ENCODE measurements at places on chromosomes 1 and 21.

DNA sequence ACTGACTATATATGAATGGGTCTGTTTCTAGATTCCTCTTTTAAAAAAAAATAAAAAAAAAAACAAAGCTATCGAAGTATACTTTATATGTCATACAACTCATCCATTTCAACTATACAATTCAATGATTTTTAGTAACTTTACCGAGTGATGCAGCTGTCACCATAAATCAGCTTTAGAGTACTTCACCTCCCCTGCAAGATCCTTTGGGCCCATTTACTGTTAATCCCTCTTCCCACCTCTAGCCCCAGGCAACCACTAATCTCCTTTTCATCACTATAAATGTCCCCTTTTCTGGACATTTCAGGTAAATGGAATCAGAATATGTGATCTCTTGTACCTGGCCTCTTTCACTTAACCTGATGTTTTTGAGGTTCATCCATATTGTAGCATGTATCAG lies 133.9 kb downstream of the PEX14 start:
- no peak for DNase-seq

GRCh38 chr1:98669355-98670296 lies 8.1 kb downstream of the SNX7 start:
- DNase-seq = no peak

- DNase-seq = peak; percentile 94
These were observed at the start of gene ATXN7L2 for GRCh38 chr1:109483672-109484518. ATXN7L2 (plus strand) TSS chr1:109483905; CDS start chr1:109483954, 49 bp downstream.

DNA sequence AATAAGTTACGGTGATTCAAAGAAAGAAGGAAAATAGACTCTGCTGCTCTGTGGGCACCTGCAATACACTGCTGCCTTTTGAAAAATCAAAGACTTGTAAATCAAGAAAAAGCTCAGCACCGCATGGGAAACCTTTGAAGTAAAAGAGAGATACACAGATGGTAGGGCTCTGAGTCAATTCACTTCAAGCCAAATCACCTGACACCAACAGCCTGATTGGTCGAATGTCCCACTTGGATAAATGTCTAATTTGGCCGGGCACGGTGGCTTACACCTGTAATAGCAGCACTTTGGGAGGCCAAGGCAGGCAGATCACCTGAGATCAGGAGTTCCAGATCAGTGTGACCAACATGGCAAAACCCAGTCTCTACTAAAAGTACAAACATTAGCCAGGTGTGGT lies 19.2 kb upstream of the RCAN3 start:
- peak; percentile 58 for DNase-seq

GRCh38 chr1:43354936-43355335 lies 3.8 kb upstream of the CDC20 start:
- DNase-seq = no peak

DNA sequence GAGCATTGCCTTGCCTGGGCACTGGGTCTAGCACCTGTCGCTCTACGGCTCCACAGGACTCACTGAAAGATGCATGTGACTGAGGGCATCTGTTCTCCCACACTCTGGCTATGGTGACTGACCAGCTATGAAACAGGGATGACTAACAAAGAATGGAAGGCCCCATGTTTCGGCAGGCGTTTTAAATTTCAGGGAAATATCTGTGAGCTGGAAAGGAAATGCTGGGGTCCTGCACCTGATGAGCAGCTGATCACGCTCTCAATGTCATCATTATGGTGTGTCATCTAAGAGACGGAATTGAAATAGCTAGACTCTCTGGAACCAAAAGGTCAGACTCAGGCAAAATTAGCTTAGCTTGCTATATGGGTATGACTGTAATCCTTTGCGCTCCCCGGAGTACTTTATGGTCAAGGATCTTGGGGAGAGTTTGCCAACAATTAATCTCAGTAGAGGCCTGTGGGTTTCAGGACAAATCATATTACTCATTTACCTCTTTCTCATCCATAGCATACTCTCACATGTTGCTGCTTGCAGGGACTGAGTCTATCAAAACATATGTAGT lies 24.5 kb upstream of the PALMD start:
- no peak for DNase-seq

DNA sequence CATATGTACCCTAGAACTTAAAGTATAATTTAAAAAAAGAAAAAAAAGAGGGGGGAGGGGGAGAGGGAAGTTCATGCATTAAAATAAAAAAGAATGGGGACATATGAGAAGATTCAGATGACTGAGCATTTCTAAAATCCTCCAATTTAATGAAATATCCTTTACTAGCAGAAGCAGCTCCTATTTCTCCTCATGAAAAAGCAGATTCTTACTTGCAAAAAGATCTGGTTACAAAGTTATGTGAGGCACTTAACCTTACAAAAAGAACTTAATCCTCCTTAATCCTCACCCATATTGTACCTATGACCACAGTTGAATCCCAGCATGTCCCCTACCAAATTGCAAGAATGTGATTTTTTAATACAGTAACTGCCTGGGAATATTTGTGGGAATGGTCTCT lies 298.5 kb downstream of the SRGAP2C start:
- DNase-seq = no peak

All from activated CD4-positive, alpha-beta T cell treated with anti-CD3 and anti-CD28 coated beads, Interleukin-2, amount 50 U/mL, for 16 hours (primary cell).